Neuronal stem cell (in vitro differentiated cells): ENCODE measurements at places on chromosomes 11 and 22.
A peak's percentile ranks its signal among the peaks of the same experiment; 100 is the strongest.

DNA sequence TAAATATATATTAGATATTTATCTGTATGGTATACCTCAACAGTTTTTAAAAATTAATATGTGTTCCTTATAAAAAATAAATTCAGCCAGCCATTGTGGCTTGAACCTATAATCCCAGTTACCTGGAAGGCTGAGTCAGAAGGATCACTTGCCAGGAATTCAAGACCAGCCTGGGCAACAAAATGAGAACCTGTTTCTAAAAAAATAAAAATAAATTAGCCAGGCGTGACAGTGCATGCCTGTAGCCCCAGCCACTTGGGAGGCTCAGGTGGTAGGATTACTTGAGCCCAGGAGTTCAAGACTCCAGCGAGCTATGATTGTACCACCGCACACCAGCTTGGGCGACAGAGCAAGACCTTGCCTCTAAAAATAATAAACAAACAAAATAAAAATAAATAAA is 54.9 kb downstream of the PHF21A start:
- DNase-seq: no peak

- DNase-seq: no peak
Observed at GRCh38 chr11:130555251-130555841, 106.9 kb downstream of the ADAMTS15 start.

GRCh38 chr11:101516546-101516945 is 67.3 kb downstream of the TRPC6 start:
- no peak for DNase-seq

DNA sequence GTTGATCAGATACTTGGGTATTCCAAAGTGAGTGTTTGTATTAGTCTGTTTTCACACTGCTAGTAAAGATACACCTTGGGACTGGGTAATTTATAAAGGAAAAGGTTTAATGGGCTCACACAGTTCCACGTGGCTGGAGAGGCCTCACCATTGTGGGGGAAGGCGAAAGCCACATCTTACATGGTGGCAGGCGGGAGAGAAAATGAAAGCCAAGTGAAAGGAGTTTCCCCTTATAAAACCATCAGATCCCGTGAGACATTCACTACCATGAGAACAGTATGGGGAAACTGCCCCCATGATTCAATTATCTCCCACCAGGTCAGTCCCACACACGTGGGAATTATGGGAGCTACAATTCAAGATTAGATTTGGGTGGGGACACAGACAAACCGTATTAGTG is 7.0 kb downstream of the TIMM10B start:
- DNase-seq: no peak

DNA sequence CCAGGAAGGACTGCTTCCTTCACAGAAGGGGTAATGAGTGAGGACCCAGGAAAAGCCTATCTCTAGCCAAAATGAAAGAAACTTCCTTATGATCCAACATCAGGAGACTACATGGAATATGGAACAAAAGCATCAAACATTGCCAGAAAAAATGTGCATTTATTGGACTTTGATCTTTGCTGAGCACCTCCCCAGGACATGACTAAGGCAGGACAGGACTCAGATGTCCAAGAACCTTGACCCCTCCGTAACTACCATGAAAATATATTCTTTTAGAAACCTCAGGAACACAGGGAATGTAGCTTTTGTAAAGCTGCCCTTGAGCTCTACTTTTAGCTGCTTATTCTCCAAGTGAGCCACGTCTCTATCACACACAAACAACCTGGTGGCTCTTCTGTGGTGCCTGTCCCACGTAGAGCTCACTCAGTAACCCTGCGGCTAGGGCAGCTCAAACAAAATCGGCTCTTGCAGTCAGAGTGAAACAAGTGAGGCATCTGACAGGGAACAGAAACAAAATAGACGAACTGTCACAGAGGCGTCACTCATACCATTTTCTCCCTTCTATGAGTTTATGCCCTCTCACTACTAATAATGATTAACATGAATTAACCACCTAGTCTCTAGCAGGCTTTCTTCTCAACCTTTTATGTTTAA is 471.5 kb upstream of the API5 start:
- DNase-seq: no peak

GRCh38 chr22:23176645-23177027 is 3.7 kb upstream of the BCR start:
- DNase-seq: no peak

DNA sequence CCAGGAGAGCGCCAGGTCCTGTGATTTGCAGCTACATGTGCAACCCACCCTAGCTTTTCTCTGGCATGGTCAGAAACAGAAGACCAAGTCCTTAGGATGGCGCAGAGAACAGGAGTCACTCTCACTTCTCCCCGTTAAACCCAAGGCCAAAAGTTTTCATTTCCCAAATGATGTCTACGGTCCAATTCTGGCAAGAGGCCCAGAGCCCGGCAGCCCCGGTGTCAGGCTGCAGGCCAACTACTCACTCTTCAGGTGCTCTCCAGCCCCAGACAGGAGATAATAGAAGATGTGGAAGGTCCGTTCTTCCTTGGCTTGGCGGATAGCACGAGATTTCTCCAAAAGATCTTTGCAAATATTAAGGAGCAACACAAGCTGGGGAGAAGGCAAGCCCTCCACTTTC is 67.2 kb downstream of the MYH9 start:
- no peak for DNase-seq

DNA sequence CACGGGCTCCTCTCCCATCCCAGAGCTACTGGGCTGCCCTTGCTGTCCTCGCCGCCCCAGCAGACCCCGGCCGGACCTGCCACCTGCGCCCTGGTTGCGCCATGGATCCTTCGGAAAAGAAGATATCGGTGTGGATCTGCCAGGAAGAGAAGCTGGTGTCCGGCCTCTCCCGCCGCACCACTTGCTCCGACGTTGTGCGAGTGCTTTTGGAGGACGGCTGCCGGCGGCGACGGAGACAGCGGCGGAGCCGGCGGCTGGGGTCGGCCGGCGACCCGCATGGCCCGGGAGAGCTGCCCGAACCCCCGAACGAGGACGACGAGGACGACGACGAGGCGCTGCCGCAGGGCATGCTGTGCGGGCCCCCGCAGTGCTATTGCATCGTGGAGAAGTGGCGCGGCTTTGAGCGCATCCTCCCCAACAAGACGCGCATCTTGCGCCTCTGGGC is 382 bp downstream of the RASSF10 start:
- DNase-seq: peak; percentile 48

DNA sequence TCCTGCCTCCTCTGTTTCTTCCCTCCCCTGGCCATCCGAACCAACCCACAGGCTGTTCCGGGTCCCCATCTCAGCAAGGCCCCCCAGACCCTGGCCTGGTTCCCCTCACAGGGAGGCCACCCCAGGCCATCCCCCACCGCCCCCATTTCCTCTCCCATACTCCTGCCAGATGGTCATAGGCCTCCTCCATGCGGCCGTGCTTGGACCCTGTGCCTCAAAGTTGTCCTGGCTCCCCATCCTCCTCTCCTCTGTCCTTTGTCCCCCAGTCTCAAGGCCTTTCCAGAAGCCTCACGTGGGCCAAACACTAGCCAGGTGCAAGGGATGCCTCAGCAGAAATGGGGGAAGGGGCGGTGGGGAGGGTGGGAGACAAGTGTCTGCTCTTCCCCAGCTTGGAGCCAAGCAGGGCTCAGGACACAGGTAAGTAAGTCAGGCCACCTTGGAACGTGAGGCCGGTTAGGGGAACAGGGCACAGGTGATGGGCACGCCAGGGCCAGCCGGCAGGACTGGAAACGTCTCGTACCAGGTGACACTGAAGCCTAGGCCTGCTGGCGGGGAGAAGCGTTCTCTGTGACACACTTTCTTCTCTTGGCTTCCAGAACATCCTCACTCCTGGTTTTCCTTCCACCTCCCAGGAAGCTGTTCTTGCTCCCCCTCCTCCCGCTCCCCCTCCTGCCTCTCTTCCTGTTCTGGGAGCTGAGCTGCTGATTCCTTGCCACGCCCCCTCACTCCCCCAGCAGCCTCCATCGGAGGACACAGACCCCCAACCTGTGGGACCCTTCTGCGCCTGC is 31.5 kb upstream of the SLC22A12 start:
- DNase-seq: no peak

- no peak for DNase-seq
Observed at GRCh38 chr22:38870791-38871359, 1.1 kb downstream of the CBX6 start.

DNA sequence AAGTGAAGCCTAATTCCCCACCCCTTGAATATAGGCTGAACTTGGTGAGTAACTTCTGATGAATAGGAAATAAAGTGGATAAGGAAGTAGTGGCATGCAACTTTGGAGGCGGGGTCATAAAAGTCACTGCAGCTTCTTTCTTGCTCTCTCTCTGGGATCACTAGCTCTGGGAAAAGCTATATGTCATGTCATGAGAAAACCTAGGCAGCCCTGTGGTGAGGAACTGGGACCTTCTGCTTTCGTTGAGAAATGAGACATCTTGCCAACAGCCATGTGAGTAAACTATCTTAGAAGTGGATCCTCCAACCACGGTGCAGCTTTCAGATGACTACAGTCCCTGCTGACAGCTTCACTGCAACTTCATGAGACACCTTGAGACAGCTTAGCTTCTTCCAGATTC is 15.7 kb downstream of the ZNF214 start:
- no peak for DNase-seq

GRCh38 chr11:10640308-10640707 is 53.2 kb downstream of the IRAG1 start:
- DNase-seq: no peak

DNA sequence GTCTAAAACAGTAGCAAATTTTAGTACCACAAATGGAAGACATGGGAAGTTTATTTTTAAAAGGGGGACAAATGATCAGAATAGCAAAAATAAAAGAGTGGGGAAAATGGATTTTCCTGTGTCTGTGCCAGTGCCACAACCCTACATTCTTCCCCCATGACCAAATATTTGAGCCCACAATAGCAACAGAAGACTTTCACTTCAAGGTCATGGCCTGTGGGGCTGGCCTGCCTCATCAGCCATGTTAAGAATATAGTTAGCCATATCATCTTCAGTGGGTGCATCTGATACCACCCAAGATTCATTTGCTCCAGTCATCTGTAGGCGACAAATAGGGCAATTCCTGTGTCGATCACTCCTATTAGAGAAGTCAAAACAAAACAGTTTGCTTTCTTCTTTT is 26.3 kb downstream of the RNF141 start:
- no peak for DNase-seq

DNA sequence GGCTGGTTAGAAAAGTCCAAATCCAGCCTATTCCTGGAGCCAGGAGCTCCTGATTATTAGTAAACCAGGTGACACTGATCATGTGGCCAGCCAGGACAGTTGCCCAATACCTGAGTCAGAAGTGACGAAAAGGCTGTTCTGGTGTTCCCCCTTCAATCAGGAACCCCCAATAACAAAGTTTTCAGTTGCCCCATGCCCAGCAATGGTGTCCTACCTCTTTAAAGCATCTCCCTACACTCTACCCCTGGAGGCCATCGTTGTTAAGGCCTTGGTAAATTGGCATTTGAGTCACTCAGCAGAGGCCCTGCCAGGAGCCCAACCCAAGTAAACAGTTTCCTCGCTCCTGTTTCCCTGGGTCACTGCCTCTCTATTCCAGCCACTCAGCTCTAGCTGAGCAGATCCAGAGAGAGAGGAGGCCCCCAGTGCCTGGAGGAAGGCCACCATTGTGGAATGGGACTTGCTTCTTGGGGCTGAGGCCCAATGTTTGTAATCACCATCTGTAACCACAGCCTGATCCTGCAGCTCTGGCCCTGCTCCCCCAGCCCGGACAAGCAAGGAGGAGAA is 25.0 kb downstream of the ARHGAP1 start:
- no peak for DNase-seq

- no peak for DNase-seq
Observed at GRCh38 chr11:14930369-14930768, 38.3 kb upstream of the CYP2R1 start.

DNA sequence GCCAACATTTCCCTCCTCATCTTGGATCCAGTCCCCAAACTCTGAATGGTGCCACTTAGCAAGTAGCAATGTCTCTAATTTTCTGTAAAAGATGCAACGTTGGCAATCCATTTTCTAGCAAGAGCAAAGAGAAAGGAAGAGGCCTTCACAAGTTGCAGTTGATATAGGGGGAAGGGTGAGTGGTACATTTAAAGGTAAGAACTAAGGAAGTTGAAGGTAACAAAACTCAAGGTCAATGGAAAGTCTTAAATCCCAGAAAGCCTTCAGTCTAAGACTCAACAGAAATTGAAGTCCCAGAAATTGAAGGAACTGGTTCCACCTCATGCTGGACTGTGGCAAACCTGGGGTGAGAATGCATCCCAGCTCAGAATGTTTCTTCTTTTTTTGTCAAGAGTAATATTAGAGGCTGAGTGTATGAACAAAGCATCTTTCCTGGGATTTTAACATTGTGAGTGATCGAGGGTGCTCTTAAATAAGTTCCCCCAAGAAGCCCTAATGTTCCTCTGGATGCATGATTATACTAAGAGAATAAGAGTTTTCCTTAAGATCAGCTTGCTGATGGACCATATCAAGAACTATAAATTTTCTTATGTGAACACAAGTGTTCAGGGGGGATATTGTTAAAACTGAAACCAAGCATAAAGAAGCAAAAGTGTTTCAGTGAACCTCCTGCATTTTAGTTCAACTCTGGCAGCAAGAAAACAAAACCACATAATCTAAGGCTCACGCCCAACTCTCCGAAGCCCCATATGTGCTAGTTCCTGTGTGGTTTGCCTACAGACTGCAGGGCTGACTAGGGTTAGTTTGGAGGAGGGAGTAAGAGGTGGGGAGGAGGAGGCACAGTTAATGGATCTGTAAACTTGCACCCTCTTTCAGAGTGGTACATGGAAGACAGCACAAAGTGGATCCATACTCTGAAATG is at the start of gene GRAP2:
TSS of gene GRAP2 (plus strand) at position 779 of the 922 bp plus-strand sequence. CDS start 46,023 bp downstream, outside the sequence.
- no peak for DNase-seq

DNA sequence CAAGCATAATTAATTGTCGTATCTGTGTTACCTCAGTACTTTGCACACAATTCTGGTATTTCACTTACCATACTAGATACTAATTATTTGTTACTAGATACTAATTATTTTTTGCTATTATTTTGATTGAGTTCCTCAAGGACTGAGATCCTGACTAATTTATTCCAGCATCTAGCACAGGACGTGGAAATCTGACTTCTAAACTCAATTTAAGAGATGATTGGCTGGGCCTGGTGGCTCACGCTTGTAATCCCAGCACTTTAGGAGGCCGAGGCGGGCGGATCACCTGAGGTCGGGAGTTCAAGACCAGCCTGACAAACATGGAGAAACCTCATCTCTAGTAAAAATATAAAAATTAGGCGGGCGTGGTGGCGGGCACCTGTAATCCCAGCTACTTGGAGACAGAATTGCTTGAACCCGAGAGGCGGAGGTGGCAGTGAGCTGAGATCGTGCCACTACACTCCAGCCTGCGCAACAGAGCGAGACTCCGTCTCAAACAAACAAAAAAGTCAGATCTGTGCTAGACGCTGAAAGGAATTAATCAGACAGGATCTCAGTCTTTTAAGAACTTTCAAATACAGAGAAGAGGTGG is 527 bp upstream of the MRPL48 start:
- no peak for DNase-seq

- DNase-seq: no peak
Observed at GRCh38 chr11:131750152-131750551, 379.7 kb downstream of the NTM start.

- peak; percentile 35 for DNase-seq
Observed at GRCh38 chr22:34055525-34056200, 135.4 kb upstream of the LARGE1 start.

DNA sequence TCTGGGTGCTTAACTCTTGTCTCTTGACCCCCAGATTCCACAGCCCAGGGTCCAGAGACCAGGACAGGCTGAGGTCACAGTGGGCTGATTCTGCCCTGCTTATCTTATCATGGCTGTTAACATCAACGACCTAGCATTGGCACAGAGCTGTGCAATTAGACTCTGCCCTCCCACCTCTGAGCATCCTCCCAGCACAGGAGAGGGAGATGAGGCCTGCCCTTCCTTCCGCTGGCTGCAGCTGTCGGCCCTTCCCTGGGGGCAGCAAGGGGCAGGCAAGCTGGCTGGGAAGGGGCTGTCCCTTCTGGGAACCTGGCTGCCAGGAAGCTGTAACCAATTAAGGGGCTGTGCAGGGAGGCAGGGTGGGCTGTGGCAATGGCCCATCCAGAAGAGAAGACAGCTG is 22.5 kb downstream of the LRRC10B start:
- DNase-seq: no peak
